Stimulated activated CD8-positive, alpha-beta memory T cell treated with anti-CD3 and anti-CD28 coated beads, Interleukin-4, amount 100 ng/mL, for 1 hour (primary cell): ENCODE measurements at places on chromosomes 4 and X.

- no peak for DNase-seq
These were observed 468.3 kb upstream of the BOD1L1 start for GRCh38 chr4:14095831-14096230.

GRCh38 chrX:37677765-37678164, 7.8 kb upstream of the XK start:
- no peak for DNase-seq

DNA sequence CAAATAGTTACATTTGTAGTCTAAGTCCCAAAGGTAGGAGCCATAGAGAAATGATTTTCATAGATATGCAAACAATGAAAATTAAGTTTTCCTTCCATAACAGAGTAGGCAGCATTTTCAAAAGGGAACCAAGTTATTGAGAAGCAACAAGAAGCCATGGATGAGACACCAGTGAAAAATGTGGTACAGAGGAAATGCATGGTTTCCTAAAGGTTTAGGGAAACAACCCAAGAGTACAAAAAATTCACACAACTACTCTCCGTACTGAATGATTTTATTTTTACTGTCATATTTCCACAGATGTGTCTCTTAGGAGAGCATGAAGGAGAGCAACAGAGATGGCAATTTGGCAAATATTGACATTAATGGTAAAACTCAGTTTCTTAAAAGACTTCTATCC, 1408.9 kb upstream of the PCDH7 start:
- DNase-seq = no peak

- no peak for DNase-seq
These were observed 182.8 kb downstream of the FAM47A start for GRCh38 chrX:33949300-33949699.

DNA sequence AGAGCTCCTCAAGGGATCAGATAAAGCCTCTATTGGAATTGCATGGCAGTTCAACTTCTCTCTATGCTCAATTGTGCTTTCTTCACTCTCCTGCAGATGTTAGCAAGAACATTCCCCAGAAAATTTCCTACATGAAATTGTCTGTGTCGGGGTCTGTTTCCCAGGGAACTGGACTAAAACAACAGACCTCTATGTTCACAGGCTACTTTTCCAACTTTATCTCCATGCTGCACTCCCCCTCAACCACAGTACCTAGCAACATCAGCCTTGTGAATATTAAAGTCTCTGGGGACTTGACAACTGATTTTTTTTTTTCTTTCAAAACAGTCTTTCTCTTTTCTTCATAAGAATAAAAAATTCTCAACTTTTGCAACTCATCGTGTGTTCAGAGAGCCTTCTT, 1470.8 kb upstream of the ADGRL3 start:
- DNase-seq = no peak

- DNase-seq = no peak
These were observed 421.4 kb upstream of the CPXCR1 start for GRCh38 chrX:88325634-88326033.

DNA sequence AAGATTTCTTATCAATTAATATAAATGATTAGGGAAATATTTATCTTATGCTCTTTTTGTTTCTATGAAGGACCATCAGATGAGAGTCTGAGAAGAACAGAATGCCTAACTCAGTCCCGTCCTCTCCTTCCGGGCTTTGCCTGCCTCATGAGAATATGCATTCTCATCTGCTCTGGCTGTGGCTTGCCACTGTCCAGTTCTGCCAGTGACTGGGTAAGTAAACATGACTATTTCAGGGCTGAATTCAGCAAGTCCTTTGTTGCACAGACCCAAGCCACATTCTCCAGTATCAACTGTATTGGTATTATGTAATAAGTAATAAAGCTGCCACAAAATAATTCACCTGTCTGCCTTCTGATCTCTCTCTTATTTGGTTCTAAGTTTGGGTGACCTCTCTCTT, 110.7 kb downstream of the WDFY3 start:
- DNase-seq = no peak

- no peak for DNase-seq
These were observed 94.8 kb downstream of the GPRIN3 start for GRCh38 chr4:89212666-89213381.

- DNase-seq = no peak
These were observed 642.1 kb downstream of the CCSER1 start for GRCh38 chr4:90769251-90769650.

DNA sequence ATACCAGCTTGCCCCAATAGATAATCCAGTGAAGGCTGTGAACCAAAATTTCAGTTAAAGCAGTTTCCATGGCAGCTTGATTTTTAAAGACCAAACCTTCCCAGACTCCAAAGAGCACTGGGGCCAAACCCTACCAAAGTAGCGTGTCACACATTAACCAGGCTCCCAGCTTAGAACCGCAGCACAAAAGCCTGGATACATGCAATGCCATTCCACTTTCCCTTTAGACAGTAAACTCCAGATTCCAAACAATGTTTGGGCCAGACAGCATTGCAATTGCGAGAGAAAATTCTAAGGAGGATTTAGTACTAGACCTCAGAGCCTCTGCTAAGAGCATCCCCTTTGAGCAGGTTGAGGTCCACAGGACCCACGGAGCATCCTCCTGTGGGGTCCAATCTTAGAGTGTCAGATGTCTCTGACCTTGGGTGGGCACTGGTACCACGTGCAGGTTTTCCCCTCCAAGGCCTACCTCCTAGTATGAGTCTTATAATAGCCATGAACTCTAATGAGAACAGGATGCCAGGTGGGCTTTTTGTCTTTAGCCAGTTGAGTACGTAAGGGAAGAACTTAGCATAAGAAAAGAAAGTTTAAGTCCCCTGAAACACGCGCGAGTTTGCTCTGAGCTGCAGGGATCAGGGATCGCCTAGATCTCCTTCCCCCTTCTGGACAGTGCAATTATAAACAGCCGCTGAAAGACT, 38.8 kb downstream of the MGARP start:
- DNase-seq = no peak

- no peak for DNase-seq
These were observed 76.5 kb downstream of the STIM2 start for GRCh38 chr4:26937139-26937538.

DNA sequence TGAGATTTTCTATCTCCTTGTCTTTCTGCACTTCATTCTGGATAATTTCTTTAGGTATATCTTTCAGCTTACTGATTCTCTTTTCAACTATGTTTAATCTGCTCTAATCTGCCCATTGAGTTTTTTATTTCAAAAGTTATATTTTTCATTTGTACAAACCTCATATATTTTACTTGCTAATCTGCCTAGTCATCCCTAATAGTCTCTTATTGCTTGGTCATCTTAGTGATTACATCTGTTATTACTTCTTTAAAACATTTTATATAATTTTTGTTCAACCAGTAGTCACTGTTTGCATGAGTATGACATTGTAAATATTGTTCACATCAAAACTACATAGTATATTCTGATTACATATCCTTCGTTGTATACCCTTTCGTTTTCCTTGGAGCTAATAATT, 32.4 kb downstream of the KANTR start:
- no peak for DNase-seq

DNA sequence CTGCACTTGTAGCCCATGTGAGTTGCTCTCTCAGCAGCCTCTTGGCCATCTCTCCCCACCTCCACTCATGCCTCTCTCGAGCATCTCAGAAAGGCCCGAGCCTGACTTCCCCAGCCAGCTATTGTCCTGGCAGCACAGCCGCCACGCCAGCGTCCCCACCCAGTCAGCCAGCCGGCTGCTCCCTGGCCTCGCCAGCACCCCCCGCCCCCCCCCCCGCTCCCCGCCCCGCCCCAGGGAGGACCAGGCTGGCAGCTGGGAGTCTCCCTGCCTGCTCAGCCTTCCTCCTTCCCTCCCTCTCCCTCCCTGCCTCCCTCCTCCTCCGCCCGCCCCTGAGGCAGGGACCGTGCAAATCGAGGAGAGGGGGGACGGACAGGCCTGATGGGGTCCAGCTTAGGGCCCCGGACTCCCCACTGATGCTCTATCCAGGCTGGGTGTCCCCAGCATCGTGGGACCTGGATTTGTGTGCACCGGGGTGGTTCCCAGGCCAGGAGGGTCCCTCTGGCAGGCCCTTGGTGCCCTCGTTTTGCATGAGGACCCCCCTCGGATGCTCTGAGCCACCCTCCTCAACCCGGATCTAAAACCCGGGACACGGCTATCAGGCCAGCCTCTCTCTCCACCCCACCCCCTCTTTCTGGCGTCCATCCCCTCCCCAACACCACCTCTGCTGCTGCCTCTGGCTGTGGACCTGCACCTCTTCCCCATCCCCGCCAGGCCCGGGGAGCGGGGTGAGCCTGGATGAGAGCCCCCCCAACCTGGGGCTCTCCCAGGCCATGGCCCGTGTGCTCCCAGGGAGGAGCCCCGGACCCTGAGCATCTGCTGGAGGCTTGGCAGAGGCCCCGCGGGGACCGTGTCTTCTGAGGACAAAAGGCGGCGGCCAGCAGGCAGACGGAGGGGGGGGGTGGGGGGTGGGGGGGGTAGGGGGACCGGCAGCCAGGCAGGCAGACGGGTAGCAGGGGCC, at the start of gene GPR173:
Gene GPR173, plus strand, starts transcription at position 621 of the 958 bp plus-strand sequence. CDS start 27,833 bp downstream, outside the sequence.
- DNase-seq = no peak
